ENCODE measurements at places on chromosomes 3 and 15.

DNA sequence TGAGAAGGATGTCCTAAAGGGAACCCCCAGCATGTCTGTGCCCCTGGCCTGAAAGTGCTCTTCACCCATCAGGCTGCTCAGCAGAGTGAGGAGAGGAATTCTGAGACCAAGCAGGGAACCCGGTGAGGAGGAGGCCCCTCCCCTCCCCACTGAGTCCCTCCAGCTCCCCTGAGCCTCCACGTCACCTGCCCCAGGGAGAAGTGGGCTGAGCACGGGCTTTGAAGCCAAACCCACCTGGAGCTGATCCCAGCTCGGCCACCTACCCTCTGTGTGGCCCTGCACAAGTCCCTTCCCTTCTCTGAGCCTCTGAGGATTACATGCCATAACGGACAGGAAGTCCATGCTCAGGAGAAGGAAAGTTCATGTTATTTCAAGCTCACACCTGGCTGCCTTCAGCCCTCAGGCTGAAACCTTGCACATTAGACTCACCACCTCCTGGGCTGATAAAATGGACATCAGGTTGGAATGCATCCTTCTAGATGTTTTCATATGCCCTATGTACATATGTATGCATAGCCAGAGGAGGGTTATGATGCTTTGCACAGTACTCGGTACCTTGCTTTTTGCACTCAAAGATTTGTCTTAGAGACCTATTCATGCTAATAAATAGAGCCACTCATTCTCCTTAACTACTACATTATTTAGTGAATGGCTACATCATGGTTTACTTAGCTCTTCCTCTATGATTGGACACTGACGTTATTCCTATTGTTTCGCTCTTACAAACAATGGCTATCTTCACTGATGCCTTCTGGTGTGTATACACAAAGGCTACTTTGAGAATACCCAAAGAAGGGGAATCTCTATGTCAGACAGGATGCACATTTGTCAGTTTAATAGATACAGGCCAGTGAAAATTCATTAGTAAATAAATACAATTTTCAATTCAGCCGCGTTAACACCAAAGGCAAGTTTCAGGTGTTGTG lies 31.6 kb upstream of the GATA2 start:
- DNase-seq: no peak

- no peak for DNase-seq
Observed at GRCh38 chr3:119418641-119419040, 44.8 kb downstream of the TMEM39A start.

DNA sequence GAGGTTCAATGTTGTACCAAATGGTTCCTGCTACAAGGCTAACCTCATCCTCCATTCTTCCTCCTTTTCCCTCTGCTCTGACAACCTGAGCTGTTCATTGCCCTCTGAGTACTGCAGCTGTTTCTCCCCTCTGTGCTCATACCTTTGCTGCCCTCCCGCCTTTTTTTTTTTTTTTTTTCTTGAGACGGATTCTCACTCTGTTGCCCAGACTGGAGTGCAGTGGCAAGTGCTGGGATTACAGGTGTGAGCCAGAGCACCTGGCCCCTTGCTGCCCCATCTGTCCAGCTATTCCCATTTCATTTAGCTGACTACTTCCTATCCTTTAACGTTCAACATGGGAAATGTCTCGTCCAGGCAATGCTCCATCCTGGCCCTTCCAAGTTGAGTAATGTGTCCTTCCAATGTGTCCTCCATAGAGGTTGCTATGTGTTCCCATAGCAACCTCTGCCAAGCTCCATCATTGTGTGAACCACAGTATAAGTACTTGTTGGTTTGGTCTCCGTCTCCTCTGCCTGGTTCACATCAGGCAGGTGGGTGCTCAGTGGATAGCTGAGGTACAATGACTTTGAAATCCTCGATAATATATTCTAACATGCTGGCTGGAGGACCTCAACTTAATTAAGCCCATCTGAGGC lies 179.9 kb upstream of the ANKRD28 start:
- no peak for DNase-seq

DNA sequence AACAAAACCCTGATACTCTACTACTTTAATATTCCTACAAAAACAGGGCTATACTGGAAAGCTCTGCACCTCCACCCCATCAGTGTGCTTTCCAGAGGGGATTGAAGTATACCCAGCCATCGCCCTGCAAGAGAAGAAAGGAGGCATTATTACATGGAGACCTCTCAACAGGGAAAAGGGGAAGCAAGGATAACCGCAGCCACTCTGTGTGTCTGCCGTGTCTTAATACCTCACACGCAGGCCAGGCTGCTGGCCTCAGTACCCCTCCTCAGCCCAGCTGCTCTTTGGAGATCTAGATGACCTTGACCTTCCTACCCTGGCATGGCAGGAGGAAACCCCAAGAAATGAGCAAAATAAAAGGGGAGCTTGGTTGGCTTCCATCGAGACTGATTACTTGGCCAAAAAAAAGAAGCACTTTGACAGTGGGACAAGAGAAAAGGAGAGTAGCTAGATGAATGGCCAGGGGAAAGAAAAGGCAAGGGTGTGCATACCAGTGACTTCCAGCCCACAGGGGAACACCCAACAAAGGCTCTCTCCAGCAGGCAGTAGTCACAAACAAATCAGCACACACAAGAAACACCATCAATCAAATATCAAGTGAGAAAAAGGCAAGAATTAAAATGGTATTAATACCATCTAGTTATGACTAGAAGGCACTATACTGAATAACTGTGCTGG lies 129.4 kb downstream of the STT3B start:
- no peak for DNase-seq

DNA sequence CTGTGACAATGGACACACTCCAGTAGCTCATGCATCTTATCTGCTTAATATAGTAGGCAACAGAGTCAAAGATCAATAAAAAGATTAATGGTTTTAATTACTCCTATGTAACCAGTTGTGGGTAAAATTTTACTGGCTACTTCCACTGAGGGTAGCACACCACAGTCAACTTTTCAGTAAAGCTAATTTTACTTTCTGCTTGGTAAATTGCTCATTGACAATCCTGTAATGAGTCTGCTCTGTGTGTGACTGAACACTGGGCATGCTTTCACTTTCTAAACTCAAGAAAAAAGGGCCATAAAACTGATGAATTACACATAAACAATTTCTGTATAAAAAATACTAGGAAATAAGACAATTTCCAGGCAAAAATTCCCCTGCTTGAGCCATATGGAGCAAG lies 838.3 kb downstream of the VGLL3 start:
- no peak for DNase-seq

DNA sequence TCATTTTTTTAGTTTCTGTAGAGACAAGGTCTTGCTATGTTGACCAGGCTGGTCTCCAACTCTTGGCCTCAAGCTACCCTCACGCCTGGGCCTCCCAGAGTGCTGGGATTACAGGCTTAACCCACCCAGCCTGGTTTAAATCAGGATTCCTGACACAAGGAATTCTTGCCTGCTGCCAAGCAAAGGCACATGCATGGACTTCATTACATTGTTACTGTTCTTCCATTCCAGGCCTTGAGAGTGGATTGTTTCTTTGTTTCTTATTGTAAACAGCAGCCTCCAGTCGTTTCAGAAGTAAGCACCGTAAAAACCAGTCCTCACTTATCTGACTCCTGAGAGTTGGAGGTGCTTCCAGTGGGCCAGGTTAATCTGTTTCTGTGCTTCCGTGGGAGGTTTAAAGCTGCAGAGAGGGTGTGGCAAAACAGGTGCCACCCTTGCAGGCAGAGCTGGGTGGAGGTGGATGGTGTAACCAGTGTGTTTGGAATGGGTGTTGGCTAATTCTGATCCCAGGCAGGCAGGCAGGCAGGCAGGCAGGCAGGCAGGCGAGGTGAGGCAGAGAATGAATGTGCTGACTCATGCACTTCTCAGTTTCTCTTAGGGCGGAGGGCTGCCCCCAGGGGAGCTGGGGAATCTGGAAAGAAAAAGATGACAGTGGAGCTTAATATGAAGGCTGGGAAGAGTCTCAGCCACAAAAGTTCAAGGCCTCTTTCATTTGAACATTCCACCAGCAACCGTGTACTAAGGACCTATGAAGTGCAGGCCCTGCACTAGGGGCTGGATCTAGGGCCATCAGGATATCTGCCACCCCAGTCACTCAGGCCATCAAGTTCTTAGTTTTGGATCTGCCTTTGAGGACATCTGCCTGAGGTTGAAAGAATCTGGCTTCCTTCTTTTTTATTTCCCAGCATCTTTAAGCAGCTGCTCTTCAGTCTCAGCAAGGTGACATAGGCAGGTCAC lies 37.0 kb upstream of the CDCP1 start:
- DNase-seq: no peak

- no peak for DNase-seq
Observed at GRCh38 chr15:37586011-37586583, 348.3 kb upstream of the TMCO5A start.

DNA sequence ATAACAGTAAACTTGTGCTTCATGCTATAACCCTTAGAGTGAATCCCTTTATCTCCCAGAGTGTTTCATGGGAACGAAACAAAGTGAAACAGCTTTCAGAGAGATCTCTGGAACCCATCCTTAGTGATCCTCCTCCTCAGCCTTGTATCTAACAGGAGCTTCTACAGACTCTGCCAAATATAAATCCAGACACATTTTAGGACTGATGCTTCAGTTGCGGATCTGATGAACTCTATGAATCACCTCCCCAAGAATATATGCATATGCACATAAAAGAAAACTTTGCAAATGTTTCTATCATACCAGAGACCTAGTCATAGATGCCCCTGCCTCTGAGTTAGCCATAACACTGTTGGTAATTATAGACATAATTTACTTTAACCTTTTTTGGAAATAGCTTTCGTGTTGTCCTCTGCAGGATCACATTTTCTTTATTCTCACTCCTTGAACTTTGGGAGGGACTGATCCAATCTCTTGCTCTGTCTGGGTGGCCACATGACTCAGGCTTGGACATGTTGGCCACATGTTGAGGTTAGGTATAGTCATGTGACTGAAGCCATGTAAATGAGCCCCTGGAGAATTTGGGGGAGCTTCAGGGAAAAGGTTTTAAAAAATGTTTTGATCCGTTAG lies 306.4 kb upstream of the CNTN3 start:
- no peak for DNase-seq

Measured in GM18507 (cell line).